ENCODE measurements at places on chromosomes 5 and 9.

GRCh38 chr5:1494780-1495524 is 28.8 kb downstream of the LPCAT1 start:
- no peak for DNase-seq

GRCh38 chr5:147434049-147434448 is 75.8 kb downstream of the DPYSL3 start:
- no peak for DNase-seq

GRCh38 chr5:74579215-74579614 is 61.3 kb downstream of the ENC1 start:
- peak; percentile 7 for DNase-seq

DNA sequence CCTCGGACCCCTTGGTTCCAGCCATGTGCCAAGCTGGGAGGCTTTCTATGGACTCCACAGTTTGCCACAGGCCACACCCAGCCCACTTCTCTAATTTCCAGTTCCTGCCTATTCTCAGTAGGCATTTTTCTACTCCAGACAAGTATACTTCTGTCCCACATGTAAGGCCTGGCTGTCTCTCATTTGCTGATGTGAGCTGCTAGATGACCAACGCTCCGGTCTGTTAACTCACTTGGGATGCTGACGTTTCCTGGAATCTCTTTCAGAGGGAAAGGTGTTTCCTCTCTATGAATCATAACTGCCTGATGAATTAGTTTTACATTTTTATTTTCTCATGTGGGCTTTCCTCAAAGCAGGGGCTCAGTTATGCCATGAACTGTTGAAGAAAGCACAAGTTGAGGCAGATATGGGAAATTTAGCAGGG is 36.3 kb downstream of the ERGIC1 start:
- no peak for DNase-seq

DNA sequence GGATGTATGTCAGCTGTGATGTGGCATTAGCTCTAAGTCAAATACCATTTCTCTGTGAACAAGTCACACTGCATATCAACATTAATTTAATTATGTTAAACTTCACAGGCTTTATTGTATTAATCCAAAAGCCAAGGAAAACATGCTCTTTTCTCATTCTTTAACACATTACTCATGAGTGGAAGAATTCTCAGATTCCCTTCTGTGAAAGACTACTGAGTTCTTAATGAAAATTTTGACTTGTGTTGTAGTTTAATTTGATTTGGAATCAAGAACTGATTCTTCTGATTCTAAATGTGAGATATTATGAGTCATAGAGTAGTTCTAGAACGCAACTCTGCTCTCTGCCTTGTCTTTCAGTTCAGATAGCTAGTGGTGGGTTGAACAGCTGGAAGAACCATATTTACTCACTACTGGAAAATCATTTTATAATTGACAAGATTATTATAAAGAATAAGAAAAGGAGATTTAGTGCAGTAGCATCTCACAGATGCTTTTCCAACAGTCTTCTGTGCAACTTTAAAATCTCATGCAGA is 90.6 kb downstream of the VCAN start:
- DNase-seq = no peak

GRCh38 chr5:175306381-175306780 is 137.6 kb downstream of the DRD1 start:
- DNase-seq = no peak

- DNase-seq = no peak
These were observed 507.3 kb upstream of the TNC start for GRCh38 chr9:115625251-115625650.

GRCh38 chr9:6590334-6590733 is 55.2 kb downstream of the GLDC start:
- no peak for DNase-seq

DNA sequence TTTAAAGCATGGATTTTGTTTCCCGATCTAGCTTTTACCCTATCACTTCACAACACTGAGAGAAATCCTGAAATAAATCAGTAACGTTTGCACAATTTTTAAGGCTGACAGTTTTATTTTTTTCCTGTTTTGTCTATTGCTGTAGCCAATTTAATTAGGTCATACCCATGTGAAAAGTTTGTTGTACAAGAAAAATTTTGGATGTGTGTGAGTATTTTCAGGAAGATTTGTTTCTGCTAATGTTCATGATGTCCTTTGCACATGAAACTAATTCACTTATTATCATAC is 237.8 kb downstream of the ARRDC3 start:
- no peak for DNase-seq

- DNase-seq = no peak
These were observed 14.8 kb upstream of the TUT7 start for GRCh38 chr9:86368871-86369521.

GRCh38 chr5:132635873-132636272 is 22.1 kb upstream of the IL13 start:
- no peak for DNase-seq

- no peak for DNase-seq
These were observed 79.5 kb downstream of the OSMR start for GRCh38 chr5:38925154-38925925.

DNA sequence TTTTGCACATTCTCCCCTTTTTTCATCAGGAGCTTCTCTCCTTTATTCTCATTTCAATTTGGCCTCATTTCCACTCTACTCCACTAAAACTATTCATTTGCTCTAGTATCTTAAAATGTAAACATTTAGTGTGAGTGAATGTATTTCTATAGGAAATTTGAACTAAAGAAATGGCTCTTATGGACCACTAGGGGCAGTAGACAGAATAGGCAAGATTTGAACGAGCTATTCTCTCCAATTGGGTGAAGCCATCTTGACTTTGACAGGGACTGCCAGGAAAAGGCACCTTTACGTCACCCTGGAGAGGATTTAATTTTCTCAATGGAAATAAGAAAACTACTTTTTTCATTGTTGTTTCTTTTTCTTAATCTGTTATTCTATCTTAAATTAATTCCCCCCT is 666.3 kb downstream of the DNAH5 start:
- no peak for DNase-seq

DNA sequence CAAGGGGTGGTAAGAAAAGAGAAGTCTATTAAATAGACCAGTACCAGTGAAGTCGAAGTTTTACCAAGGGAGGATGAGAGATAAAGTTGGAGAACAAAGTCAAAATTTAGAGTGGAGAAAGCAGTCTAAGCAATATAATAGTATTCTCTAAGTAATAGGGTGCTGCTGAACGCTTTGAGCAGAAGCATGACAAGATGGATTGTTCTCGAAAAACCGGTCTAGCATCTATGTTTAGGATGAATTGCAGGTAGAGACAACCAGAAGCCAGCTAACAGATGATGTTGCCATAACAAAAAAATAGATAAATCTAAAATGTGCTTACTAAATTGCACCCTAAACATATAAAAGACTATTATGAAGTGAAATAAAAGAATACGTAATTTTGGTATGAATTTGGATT is 237.0 kb downstream of the PRELID2 start:
- DNase-seq = no peak

Measured in stimulated activated CD8-positive, alpha-beta memory T cell treated with anti-CD3 and anti-CD28 coated beads, Interleukin-4, amount 100 ng/mL, for 1 hour (primary cell).